Activated naive CD4-positive, alpha-beta T cell (primary cell): ENCODE measurements at places on chromosomes 3 and 15.

GRCh38 chr3:50263478-50264382 is 5.2 kb upstream of the SEMA3B start:
- no peak for DNase-seq

DNA sequence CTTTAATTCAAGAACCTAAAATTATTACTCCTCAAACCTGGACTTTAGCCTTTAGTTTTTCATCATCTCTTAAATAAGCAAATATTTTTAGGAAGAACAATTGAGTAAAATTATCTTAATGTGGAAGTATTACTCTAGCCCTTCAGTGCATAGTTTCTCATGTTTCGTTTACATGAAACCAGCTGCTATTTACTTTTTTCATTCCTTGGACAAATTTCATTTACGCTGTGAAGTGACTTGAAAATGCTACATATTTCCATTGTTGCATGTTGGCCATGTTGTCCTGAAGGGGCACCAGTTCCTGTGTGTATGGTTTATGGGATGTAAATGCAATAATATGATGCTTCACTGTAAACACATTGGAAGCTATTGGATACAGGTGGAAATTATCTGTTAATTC is 49.9 kb downstream of the SLC25A26 start:
- no peak for DNase-seq

- no peak for DNase-seq
Measured at GRCh38 chr3:41265823-41266273, 66.5 kb downstream of the CTNNB1 start.

DNA sequence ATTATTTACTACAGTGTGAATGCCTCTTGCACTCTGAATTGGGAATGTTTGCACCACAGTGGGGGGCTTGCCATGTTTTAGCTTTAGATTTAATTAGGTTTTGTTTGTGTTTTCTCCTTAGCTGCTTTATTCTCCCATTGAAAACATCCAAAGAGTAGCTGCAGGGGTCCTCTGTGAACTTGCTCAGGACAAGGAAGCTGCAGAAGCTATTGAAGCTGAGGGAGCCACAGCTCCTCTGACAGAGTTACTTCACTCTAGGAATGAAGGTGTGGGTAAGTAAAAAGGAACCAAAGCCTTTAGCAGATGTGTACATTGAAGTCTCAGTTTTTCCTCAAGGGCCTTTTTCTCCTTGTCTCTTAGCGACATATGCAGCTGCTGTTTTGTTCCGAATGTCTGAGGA is 36.9 kb downstream of the CTNNB1 start:
- no peak for DNase-seq

DNA sequence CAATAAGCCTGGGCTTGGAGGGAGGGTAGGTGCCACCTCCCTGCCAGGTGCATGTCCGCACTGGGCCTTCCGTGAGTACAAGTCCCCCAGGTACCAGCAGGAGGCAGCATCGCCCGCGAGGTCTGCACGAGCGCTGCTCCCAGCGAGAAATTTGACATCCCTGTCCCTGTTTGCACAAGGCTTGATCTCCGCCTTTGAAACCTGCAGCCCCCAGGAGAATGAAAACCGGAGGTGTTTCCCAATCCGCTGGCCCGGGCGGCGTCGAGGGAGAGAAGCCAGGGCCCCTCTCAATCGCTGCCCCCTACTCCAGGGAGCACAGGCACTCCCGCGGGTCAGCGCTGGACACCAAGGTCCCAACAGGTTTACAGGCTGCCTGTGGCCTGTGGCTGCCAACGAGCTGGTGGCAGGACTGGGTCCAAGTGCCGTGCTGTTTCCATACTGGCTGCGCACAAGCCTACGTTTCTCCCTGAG is 961 bp downstream of the HAPLN3 start:
- DNase-seq: peak; percentile 66

GRCh38 chr3:42507761-42508335 is 5.4 kb downstream of the VIPR1 start:
- no peak for DNase-seq

DNA sequence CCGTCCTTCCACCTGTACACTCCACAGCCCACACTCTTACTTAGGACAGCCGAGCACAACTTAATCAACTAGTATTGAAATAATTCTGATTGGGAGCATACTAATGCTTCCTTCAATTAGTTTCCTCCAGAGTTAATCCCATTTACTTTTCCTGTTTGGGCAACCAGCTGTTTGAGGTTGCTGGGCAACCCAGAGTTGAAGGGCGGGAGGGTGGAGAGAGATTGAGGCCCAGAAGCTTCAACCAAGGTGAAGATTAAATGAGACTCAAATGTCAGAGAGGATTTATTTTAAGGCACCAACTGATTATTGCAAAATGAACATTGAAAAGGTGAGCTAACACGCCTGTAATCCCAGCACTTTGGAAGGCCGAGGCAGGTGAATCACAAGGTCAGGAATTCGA is 428.5 kb upstream of the SEMA6D start:
- no peak for DNase-seq

DNA sequence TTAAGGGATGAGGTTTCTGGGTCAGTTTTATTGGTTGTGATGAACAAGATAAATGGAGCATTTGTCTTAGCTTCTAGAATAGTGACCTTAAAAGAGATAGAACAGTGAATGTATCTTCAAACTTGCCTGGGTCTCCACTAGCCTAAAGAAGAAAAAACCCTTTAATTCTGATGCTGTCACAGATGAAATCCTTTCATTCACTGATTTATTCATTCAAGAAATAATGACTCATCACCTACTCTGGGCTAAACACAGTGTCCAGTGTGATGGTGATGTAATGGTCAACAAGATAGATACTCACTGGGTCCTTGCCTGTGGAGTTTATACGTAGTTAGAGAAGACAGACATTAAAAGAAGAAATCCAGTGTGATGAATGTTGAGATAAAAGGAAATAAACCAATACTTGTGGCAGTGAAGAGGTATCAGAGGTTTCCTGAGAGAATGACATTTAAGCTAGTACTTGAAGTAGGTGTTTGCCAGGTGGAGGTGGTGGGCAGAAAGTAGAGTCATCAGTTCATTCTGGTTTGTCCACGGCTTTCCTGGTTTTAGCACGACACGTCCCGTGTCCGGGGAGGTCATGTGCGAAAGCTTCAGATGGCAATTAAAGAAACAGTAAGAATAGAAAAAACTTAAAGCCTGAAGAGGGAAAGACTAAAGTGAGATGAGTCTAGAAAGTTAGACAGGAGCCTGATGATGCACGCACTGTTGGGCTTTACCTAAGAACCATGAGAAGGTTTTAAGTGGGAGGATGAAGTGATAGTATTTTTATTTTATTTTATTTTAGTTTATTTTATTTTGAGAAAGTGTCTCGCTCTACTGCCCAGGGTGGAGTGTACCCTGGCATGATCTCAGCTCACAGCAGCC is 18.5 kb downstream of the PAK2 start:
- DNase-seq: no peak

- no peak for DNase-seq
Measured at GRCh38 chr3:194465920-194466570, 20.8 kb downstream of the ATP13A3 start.

GRCh38 chr15:82173108-82173507 is 89.4 kb downstream of the EFL1 start:
- no peak for DNase-seq

DNA sequence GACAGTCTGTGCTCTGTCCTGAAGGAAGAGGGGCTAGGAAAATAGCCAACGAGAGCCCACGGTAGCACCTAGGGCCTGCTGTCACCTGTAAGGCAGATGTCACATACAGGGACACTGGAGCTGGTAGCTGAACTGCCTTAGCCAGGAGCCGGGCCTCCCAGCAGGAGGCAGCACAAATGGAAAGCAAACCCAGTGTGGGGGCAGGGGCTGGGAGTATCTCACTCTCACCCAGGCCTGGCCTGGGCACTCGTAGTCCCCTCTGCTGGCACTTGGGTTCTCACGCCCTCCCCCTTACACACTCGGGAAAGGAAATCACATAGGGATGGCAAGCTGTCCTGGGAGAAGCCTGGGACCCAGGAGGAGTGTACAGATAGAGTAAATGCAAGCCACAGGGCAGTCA is 173.1 kb upstream of the CHRNA7 start:
- no peak for DNase-seq

- DNase-seq: no peak
Measured at GRCh38 chr3:193885832-193886231, 250.1 kb upstream of the HES1 start.

DNA sequence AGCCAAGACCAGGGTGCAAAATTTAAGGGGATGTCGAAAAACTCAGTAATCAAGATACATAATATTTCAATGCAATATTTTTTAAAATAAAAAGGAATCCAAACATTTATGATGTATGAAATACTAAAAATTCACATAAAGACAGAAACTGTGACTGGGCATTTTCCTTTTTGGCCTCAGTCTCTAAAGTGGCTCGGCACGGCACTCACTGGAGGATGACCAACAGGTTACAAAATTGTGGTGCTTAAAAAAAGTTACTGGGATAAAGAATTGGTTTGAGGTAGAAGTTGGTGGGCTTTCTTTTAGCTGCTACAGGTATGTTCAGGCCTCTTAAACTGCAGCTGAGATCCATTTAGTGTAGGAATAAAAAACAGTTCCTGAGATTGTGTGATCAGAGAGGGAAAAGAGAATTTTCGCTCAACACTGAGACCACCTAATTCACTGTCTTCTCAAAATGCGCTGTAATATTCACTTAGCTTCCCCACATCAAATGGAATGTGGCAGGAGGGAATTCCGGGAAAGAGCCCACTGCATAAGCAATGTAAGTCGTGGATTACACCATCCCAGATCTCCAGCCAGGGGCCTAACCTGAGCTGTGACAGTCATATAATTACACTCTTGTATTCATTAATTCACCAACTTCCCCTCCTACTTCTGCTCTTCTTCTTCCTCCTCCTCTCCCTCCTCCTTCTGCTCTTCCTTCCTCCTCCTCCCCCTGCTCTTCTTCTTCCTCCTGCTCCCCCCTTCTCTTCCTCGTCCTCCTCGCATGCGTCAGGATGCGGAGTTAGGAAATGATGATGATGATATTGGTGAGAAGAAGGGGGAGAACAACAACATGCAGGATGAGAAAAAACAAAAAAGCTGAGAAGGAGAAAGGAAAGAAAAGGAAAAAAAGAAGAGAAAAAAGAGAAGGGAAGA is 45.9 kb downstream of the HES1 start:
- no peak for DNase-seq

- no peak for DNase-seq
Measured at GRCh38 chr3:39559543-39559942, 92.1 kb downstream of the MOBP start.

DNA sequence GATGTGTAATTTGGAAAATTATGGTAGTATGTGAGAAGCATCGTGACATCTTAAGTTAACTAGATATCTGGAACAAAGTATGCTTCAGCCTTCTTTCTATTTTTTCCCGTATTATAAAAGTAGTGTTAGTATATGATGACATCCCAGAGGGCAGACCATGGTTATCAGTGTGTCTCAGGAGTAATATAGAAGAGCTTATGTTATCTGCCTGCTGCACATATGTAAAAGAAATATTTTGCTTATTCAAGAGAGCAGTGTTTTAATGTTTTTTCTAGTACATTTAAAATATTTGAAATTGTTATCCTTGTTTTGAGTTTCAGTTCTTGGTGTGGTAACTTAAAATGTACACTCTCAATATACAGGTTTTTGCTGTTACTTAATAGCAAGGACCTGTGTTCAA is 24.1 kb downstream of the PLCL2 start:
- no peak for DNase-seq

DNA sequence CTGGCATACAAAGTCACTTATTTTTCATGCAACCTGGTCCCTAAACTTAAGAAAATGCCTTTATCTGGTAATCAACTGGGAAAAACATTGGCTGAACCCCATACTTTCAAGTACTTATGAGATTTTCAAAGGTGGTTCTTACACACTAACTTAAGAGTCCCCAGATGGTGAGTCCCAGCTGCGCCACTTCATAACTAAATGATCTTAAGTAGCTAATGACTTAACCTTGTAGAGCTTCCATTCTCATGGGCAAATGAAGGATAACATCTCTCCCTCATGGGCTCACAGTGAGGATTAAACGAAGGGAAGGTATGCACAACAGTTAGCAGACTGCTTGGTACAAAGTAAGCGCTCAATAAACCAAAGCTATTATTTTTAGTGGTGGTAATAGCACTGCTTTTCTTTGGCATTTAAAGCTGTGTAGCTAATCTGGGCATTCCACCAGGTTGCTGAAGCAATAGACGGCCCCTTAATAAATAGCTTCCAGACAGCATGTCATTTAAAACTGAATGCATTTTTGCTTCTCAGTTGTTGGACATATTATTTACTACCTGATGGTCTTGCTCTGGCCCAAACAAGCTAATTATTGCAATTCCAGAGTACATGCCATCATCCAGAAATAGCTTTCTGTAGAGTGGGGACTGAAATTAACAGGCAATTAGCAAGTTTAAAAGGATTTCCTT is 55.4 kb downstream of the LIPC start:
- no peak for DNase-seq

GRCh38 chr3:47573190-47574172 is 5.2 kb downstream of the CSPG5 start:
- no peak for DNase-seq

- no peak for DNase-seq
Measured at GRCh38 chr3:124741027-124741426, 10.8 kb downstream of the UMPS start.

DNA sequence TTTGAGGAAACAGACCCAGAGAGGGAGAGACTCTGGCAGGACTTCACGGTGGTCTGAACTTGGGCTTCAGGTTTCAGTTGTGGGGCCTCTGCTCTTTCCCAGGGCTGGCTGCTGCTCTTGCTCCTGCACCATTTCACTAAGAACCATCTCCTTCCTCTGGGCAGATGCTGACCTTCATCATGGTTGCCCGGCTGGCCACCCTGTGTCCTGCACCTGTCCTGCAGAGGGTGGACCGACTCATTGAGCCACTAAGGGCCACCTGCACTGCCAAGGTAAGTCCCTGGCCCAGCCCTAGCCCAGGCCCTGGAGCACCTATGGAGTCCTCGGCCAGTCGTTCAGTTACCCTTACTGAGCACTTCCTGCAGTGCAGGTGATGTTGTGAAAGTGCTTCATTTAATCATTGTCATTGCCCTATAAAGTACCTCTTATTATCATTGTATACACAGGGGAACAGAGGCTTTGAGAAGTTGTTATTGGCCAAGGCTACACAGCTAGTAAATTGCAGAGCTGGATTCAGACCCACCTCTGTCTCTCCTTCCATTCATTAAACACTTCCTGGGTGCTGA is 10.0 kb downstream of the RPL32 start:
- no peak for DNase-seq

DNA sequence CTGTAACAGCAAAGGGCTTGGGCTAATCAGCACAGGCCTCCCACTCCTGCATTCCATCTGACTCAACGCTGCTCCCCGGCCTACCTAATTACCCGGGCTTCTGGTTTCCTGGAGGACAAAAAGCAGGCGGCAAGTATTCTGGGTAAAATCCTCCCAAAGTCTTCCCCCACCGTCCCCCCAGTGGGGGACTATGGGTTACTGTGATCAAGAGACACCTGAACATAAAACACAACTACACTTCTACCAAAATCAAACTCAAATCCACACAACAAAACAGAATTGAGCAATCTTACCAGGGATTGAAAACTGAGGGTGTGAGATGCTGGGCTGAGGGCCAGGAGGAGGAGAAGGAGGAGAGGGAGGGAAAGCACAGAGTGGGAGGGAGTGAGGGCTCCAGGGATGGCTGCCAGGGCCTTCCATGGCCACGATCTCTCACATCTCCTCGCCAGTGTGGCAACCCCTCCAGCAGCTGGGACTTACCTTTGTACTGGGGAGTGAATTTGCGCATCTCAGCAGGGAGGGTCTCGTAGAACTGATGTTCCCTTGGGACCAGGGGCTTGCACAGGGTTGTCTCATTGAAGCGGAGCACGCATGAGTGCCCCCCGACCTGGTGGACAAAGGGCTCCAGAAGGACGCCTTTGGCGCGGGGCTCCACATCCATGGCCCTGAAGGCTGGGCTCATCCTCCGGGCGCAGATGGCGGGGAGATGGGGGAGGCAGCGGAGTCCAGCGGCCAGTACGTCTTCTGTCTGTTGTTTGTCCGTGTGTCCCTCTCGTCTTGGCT is 9.1 kb upstream of the NCKIPSD start:
- DNase-seq: no peak

GRCh38 chr15:66849746-66850077 is 147.7 kb downstream of the SMAD6 start:
- no peak for DNase-seq
